GM23338 (cell line): ENCODE measurements at places on chromosomes 5 and 9.

DNA sequence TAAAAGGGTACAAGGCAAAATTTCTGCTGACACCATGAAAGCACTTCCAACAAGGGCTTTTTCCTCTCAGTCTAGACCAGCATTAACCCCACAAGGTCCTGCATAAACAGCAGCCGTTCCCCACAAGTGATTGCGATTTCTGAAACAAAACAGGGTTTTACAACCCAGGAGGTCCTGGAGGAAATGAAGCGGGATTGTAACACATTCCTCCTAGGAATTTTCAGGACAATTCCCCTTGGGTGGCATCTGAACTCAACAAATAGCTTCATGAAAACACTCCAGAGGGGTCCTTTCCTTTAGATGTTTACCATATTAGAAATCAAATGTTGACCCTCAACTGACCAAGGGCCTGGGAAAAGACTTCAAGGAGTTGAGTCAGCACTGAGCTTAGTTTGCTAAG, 36.7 kb upstream of the SHC3 start:
- no peak for DNase-seq

DNA sequence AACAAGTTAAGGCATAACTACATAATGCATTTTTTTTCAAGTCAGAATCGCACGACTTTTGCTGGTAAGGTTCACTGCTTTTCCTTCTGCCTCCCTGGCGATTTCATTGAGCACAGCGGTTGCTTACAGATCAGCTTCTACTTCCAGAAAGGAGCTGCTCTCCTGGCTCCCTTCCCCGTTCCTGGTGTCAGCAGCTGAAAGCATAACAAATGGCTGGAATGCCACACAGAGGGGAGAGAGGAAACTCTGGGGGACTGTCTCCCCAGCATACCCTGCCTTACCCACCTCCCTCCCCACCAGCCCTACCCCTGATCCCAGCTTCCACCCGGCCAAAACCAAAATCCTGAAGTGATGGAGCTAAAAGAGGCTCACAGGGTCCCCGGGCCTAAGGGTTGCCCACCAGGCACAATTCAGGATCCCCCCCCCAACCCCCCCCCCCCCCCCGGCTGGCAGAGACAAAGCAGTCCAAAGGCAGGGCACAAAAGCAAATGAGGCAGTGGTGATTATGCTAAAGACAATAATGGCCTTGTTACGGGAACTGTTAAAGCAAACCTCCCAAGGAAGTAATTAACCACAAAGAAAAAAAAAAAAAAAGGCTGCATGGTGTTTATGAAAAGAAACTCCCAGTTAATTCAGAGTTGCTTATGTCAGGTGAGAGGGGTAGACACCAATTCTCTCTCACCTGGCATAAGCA, 126.1 kb upstream of the WWC1 start:
- peak; percentile 77 for DNase-seq

DNA sequence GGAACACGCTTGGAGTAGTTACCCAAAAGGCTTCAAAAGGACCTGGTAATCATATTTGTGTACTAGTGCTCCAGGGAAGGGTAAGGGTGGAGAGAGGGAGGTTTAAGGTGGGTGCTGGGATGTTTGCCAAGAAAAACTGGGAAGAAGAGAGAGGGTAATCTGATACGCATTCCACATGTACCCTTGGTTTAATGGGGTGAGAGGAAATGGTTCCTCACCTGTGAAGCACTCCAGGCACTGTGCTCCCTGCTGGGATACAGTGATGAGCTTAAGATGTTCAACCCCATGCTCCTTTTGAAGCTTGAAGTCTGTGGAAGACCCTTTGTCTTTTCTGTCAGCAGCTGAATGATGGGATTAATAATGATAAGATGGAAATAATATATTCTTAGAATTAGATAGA, 98.4 kb downstream of the COX7C start:
- peak; percentile 32 for DNase-seq

GRCh38 chr5:64502196-64502595, 3.6 kb upstream of the RGS7BP start:
- peak; percentile 50 for DNase-seq

GRCh38 chr9:117074342-117074662, 340.6 kb downstream of the ASTN2 start:
- DNase-seq, result no peak

DNA sequence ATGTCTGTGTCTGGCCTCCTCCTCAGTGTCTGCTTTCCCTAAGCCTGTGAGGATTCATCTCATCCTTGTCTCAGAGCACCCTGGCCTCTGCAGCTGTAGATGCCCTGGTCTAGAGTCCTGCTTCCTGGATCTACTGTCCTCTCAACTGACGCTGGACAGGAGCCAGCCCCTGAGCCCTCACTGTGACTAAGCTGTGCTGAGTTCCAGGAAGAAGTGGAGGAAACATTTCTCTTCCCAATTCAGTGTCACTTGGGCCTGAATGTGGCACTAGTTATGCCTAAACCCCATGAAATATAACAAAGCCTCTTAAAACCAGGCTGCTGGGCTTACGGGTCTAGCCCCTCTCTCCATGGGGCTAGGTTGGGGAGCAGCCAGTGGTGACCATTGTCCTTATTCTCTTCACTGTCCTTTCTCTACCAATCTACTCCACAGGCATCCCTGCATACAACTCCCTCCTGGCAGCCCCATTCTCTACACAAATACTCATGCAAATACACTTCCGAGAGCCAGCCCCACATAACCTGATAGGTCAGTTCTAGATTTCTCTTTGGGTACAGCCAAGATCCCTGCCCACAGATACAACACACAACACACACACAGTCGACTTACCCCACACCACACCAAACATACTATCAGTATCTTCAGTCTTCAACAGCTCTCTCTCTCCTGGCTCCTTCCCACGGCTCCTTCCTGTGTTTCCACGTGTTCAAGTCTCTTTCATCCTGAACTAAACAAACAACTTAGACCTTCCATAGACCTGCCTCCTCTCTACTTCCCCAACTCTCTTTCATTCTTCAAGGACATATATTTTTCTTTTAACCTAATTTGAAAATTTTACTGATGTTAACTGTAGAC, 220.8 kb downstream of the SNX18 start:
- DNase-seq, result no peak

DNA sequence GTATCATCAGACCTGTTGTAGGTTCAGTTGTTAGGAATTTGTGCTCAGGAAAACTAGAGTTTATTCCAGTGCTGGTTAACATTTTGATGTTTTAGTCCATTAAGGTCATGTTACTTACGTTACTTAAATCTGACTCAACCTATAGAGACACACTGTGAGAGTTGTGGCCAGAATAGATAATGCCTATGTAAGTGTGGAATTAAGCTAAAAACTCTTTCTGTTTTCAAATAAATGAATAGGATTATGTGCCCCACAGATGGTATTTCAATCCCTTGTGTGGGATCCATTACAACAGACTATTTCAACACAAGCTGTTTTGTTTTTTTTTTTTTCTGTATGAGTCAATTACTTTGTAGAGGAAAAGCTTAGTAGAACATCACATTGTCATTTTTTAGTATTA, 68.1 kb downstream of the MEGF10 start:
- DNase-seq, result no peak

DNA sequence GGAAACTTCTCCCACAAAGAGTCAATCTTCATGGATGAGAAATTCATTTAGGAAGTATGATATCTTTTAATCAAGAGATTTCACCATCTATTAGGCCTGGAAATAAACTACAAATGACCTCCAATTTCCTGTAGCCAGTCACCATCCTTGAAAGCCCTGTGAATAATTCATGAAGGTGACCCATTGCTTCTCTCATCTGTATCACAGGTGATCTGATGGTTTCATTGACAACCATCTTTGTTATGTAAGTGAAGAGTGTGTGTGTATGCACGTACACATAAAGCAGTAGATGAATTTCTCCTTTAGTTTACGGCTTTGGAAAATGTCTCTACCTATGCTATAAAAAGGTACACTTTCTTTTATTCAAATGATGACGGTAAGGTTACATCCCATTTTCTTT, 644.1 kb upstream of the KLF4 start:
- no peak for DNase-seq

GRCh38 chr5:10595672-10596309, 31.9 kb downstream of the ANKRD33B start:
- no peak for DNase-seq

- no peak for DNase-seq
Measured at GRCh38 chr9:21333226-21333625, 2.0 kb downstream of the KLHL9 start.

- DNase-seq, result no peak
Measured at GRCh38 chr5:157116483-157116954, 7.7 kb upstream of the HAVCR2 start.

- peak; percentile 24 for DNase-seq
Measured at GRCh38 chr5:180026320-180026719, 45.2 kb downstream of the RNF130 start.

- DNase-seq, result no peak
Measured at GRCh38 chr5:59035681-59036080, 452.8 kb downstream of the RAB3C start.

DNA sequence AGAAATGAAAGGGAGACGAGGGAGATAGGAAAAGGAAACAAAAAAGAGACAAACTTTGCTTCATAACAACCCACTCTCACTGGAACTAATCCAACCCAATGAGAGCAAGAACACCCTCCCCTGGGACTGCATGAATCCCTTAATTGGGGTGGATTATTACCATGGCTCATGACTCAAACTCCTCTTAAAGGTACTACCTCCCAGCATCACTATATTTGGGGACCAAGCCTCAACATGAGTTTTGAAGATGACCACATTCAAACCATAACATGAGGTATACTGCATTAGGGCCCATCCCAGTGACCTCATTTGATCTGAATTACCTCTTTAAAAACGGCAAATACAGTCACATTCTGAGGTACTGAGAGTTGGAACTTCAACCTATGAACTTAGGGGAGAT, 8.0 kb downstream of the MTAP start:
- no peak for DNase-seq

- DNase-seq, result no peak
Measured at GRCh38 chr9:128459011-128459410, 3.2 kb downstream of the ODF2 start.

GRCh38 chr9:134381671-134382516, 55.6 kb downstream of the RXRA start:
- DNase-seq, result no peak

GRCh38 chr9:35180801-35181200, 19.0 kb downstream of the UNC13B start:
- no peak for DNase-seq

DNA sequence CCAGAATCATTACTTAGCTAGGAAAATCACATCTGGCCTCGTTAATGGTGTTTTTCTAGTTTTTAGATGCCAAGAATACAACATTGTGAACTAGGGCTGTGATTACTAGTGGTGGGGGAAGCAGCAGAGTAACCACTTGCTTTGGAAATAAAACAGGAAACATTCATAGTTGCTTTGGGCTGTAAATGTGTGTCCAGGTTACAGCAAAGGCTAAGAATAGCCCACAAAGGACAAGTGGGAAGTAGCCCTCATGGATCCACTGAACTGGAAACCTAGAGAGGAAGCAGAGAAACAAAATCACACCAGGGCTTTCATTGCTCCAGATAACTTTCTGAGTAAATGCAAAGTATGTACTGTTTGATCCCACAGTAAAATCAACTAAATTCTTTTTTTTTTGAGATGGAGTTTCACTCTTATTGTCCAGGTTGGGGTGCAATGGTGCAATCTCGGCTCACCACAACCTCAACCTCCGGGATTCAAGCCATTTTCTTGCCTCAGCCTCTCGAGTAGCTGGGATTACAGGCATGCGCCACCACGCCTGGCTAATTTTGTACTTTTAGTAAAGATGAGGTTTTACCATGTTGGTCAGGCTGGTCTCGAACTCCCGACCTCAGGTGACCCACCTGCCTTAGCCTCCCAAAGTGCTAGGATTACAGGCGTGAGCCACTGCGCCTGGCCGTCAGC, 56.2 kb upstream of the TNFSF15 start:
- DNase-seq, result no peak
